ENCODE measurements at places on chromosomes 5 and 9. TPM values are rescaled to one million over a fixed set of nuclear protein-coding genes. Genes with fewer than 3 reads are reported as not detected.

GPR150 gene
- total RNA-seq: not detected

LCN12 gene
- not detected for total RNA-seq

EIF4E1B gene
- not detected for total RNA-seq

DNA sequence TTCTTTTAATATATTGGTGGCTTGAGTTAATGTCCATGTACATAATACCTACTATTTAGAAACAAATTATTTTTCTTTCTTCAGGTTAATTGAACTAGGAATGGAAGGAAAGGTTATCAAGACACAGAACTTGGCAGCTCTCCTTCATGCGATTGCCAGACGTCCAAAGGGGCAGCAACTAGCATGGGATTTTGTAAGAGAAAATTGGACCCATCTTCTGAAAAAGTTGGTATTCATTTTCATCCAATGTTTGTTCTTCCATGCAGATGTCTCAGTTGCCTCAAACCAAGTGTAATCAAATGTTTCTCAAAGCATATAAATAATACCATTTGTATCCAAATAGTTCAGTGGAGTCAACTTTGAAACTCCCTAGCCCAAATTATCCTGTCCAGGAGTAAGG, 22.6 kb upstream of the LNPEP start:
- DNase-seq: no peak

GRCh38 chr9:116504893-116505480, 182.1 kb upstream of the TRIM32 start:
- no peak for DNase-seq

DNA sequence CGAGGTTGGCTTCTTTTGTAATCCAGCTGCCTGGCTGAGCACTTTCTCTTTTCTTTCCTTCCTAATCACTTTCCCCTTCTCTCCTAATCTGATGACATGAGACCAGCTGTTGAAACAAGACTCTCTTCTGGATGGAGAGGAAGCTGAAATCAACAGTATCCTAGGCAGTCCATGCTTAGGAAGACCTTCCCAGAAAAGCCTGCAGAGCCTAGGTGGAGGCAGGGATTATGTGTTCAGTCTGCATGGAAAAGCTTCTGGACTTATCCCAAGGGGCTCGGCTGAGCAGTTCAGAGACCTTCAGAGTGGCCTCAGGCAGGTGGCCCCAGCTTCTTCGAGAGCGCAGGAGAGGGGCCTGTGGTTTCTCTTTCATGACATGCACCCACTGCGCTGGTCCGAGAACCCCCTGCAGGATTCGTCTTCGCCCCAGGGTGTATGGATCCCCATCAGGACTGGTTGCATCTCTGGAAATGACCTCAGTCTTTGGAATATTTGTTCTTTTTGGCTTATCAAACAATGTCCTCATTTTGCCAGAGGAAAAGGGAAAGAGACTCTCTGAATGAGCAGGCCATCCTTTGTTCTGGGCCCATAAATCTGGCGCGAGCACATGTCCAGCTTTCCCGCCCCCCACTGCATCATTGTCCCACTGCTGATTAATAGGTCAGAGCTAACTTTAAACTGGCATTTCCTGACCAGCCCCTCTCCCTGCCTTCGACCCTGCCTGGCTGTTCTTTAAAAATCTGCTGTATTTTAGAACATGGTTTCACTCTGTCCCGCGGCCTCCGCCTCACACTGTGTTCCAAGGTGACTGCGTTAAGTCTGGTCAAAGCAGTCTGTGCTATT, 177.9 kb upstream of the KLF4 start:
- DNase-seq: no peak

- DNase-seq: no peak
These were observed 337.3 kb downstream of the KDM4C start for GRCh38 chr9:7095058-7095457.
